ENCODE measurements at places on chromosomes 6 and 20. TPM values are rescaled to one million over a fixed set of nuclear protein-coding genes. Genes with fewer than 3 reads are reported as not detected.

SMPDL3A gene
- 6.9 TPM for polyA plus RNA-seq

SMIM28 gene
- polyA plus RNA-seq, result not detected

ECI2 gene
- 115 TPM for polyA plus RNA-seq

PRICKLE4 gene
- 1.7 TPM for polyA plus RNA-seq

TCF21 gene
- 7.9 TPM for polyA plus RNA-seq

EPB41L1 gene
- polyA plus RNA-seq, result 12.1 TPM

VNN1 gene
- 0.29 TPM for polyA plus RNA-seq

DNA sequence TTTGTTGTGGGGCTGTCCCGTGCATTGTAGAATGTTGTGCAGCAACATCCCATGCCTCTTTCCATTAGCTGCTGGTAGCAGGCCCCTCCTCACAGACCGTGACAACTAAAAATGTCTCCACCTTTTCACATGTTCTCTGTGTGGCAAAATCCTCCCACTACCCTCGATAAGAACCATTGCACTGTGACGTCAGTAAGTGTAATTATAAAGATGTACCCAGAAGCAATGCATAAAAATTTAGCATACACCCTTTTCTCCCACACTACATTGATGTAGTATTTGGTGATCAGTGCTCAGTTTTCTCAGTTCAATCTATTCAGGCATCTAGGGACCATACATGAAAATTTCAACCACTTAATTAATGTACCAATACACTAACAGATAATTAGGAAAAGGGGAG is 389.9 kb downstream of the DOK5 start:
- DNase-seq, result no peak

- no peak for DNase-seq
These were observed 697.0 kb upstream of the POU3F2 start for GRCh38 chr6:98137391-98137790.

DNA sequence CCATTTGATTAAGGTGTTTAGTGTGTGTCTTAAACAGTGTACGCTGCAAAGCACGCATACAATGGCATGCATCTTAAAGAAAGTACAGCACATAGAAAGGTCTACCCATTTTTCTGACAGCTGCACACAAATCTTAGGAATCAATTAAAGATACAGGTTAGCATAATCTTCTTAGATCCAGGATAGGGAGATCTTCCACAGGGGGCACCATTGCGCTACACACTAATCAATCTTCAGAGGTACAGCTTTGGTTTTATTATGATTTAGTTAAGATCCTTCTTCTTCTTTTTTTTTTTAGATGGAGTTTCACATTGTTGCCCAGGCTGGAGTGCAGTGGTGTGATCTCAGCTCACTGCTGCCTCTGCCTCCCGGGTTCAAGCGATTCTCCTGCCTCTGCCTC is 63.7 kb upstream of the BEND3 start:
- no peak for DNase-seq

- DNase-seq, result no peak
These were observed 301.8 kb downstream of the KIF16B start for GRCh38 chr20:16271450-16271849.

DNA sequence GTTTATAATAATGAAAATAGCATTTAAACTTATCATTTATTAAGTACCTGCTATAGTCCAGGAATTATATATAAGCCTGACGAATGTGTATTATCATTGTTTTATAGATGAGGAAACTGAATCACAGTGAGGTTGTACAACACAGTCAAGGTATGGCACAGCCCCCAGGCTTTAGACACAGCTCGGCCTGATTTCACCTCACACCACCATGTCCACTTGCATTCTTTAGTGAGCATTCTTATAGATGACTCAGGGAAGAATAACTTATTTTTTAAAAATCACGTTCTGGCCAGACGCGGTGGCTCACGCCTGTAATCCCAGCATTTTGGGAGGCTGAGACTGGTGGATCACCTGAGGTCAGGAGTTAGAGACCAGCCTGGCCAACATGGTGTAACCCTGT is 289.0 kb downstream of the SYNE1 start:
- DNase-seq, result no peak

GRCh38 chr6:166418691-166419143 is 36.0 kb upstream of the MPC1 start:
- no peak for DNase-seq

GRCh38 chr20:19070026-19070425 is 142.4 kb upstream of the SLC24A3 start:
- DNase-seq, result no peak

- peak; percentile 53 for DNase-seq
These were observed 91.4 kb downstream of the CEBPB start for GRCh38 chr20:50281831-50282591.

DNA sequence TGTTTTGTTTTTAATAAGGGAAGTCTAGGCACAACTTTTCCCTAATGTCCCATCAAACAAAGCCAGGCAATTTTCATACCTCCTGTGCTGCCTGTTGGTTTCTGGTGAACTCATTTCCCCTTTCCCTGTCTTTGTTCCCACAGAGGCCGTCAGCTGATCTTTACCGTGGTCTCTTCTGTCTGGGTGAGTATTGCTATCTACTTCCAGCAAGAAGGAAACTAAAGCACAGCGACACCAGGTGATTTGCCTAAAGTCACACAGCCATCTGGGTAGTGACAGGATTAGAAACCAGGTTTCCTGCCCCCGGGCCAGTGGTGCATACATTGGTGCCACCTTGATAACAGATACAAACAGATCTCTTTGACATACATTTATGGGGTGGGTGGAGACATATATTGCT is 59.6 kb downstream of the RAB44 start:
- no peak for DNase-seq

GRCh38 chr6:67593247-67593646 is 1041.8 kb upstream of the ADGRB3 start:
- DNase-seq, result no peak

- DNase-seq, result no peak
These were observed 37.2 kb downstream of the VTA1 start for GRCh38 chr6:142184307-142184706.

- no peak for DNase-seq
These were observed 6.0 kb downstream of the PDYN start for GRCh38 chr20:1987826-1988225.

DNA sequence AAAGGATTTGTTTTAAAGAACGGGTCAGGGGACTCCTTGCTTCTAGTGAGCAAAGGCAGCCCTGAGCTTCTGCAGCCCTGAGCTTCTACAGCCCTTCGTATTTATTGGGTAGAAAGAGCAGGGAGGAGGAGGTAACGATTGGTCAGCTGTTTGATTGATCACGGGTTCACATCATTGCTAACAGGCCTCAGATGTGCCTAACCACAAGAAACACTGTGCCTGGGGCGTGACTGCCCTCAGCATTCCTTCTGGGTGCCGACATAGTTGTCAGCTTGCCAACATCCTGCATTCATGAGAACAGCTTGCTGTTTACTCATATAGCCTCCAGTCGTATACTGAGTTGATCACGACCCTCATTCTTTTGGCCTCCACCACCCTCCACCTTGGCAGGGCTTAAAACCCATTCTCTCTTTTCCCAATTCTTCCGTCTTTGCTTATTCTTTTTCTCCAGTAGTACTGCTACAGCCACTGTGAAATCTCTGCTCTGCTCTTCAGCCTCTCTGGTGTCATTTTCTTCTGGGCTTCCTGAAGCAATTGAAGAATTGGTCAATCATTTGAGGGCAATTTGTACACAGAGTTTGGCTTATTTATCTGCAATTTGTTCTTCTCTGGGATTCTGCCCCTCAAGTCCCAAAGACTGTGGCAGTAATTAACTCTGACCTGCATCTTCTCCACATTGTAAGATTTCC is 25.4 kb upstream of the NOP56 start:
- DNase-seq, result no peak

DNA sequence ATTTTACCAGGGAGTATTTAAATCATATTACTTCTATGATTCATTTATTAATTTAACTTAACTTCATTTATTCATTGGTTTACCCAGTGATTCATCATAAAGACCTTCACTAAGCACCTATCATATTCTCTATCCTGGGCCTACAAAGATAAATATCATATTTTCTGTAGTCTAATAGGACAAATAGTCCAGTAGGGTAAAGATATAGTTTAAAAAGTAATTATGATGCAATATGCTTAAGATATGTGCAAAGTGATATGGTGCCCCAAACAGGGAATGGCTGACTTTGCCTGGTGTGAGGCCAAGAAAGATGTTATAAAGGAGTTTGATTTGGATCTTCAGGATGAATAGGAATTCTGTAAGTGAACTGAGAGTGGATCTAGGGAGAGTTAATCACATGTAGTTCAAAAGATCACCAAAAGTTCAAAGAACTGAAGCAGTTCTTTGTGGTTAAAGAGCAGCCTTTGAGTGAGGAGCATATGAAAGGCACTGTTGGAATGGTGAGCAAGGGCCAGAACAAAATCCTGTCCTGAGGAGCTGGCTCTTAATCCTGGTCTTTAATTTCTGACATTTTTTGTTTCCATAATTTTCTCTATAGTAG is 45.5 kb downstream of the MLIP start:
- no peak for DNase-seq
